ENCODE measurements at places on chromosomes 1 and 21. TPM values are rescaled to one million over a fixed set of nuclear protein-coding genes. Genes with fewer than 3 reads are reported as not detected.

Gene C1orf185
- polyA plus RNA-seq, result not detected

Gene RNU1-3
- not detected for polyA plus RNA-seq

Gene ERO1B
- 0.74 TPM for polyA plus RNA-seq

Gene PLA2G2A
- polyA plus RNA-seq, result not detected

Gene PDC
- polyA plus RNA-seq, result not detected

Gene RBM11
- polyA plus RNA-seq, result 0.26 TPM

Gene PRSS38
- polyA plus RNA-seq, result not detected
